ENCODE measurements at places on chromosomes 2 and 18. TPM values are rescaled to one million over a fixed set of nuclear protein-coding genes. Genes with fewer than 3 reads are reported as not detected.

DNA sequence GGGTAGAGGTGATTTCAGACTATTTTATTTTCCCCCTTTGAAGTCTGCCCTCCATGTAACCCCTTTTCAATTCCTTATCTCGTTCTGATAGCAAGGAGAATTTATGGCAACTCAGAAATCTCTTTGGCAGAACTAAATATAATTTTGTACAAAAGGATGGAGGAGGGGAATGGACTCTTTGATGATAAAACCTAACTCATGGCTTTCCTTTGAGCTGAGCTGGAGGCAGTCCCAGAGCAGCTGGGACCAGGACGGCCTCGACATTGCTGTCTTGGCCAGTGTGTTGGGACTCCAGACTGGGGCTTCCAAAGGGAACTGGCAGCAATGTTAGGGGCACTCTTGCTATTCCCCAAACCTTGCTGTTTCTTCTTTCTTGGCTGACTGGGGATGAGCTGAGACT lies 47.7 kb downstream of the PAX8 start:
- no peaks in the 10 kb centered on the region for H3K36me3 ChIP-seq
- H3K4me1 ChIP-seq: no peaks in the 10 kb centered on the region
- H3K4me3 ChIP-seq: no peak overlapping the region
- no peaks in the 10 kb centered on the region for H3K27me3 ChIP-seq
- H3K27ac ChIP-seq: no peak overlapping the region

- H3K36me3 ChIP-seq: no peaks in the 10 kb centered on the region
- H3K4me1 ChIP-seq: no peaks in the 10 kb centered on the region
Measured at GRCh38 chr18:42436222-42436765, 481.3 kb downstream of the PIK3C3 start.

RPIA gene
- polyA plus RNA-seq: 58.1 TPM

KCNG2 gene
- not detected for polyA plus RNA-seq

PLGLB2 gene
- polyA plus RNA-seq: not detected

DNA sequence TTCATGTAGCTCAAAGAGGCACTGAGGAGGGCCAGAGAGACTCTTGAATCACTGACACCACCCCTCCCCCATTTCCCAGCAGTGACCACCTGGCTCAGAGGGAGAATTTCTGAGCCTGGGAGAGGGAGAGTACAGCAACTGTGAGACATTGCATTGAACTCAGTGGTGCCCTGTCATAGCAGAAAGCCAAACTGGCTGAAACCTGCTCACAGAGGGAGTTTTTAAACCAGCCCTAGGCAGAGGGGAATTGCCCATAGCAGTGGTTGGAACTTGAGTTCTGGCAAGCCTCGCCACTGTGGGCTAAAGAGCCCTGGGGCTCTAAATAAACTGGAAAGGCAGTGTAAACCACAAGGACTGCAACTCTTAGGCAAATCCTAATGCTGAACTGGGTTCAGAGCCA lies 243.1 kb downstream of the ADCYAP1 start:
- H3K27me3 ChIP-seq: no peaks in the 10 kb centered on the region
- no peak overlapping the region for H3K4me3 ChIP-seq
- no peak overlapping the region for H3K27ac ChIP-seq
- H3K4me1 ChIP-seq: no peaks in the 10 kb centered on the region

REG3A gene
- not detected for polyA plus RNA-seq

SCTR gene
- polyA plus RNA-seq: not detected

TBR1 gene
- polyA plus RNA-seq: not detected

DNA sequence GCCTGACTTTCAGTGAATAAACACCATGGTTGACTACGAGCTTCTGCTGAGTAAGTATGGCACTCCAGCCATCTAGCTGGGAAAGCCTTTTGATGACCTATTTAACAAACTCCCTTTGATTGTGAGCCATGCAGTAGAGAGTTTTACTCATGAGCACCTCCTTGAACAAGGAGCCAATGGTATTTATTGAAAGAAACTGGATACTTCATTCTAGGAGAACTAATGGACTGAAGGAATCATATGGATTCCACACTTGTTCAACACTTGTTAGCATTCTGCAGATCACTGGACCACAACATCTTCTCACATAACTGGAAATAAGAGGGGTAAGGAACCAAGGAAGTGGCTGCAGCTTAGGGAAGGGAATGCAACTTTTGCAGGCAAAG lies 320.9 kb upstream of the ETAA1 start:
- DNase-seq: no peak
- no peaks in the 10 kb centered on the region for H3K27me3 ChIP-seq
- no peak overlapping the region for H3K4me3 ChIP-seq
- no peaks in the 10 kb centered on the region for H3K36me3 ChIP-seq

UCN gene
- polyA plus RNA-seq: 2.7 TPM

TCF4 gene
- 20.2 TPM for polyA plus RNA-seq

DNA sequence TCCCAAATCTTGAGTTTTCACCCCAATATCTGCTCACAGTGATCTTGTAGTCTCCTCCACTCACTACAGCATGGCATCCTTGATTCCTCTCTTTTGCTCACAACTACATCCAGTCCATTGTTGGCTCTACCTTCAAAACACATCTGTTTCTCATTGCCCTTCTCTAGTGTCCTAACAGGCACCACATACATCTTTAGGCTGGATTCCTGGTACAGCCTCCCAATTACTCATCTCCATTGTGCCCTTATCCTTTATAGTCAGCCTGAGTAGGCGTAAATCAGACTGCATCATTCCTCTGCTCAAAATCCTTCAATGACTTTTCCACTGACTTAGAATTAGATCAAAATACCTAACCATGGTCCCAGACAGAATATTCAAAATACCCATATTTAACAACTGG lies 10.7 kb upstream of the TAF1B start:
- no peaks in the 10 kb centered on the region for H3K27me3 ChIP-seq
- H3K27ac ChIP-seq: no peak overlapping the region
- H3K36me3 ChIP-seq: no peaks in the 10 kb centered on the region

- no peaks in the 10 kb centered on the region for H3K36me3 ChIP-seq
- no peak for DNase-seq
- H3K4me3 ChIP-seq: no peak overlapping the region
- peaks cover 16% of the 10 kb centered on the region for H3K4me1 ChIP-seq
Measured at GRCh38 chr2:230930928-230931555, 6.0 kb upstream of the GPR55 start.

GRCh38 chr2:64516651-64517510 lies 7.2 kb upstream of the AFTPH start:
- DNase-seq: no peak
- no peak overlapping the region for H3K27ac ChIP-seq
- peaks cover 6% of the 10 kb centered on the region for H3K27me3 ChIP-seq
- no peaks in the 10 kb centered on the region for H3K4me1 ChIP-seq
- no peaks in the 10 kb centered on the region for H3K36me3 ChIP-seq

GRCh38 chr2:58476556-58476955 lies 235.4 kb upstream of the FANCL start:
- DNase-seq: no peak
- no peak overlapping the region for H3K4me3 ChIP-seq
- H3K27ac ChIP-seq: no peak overlapping the region
- no peaks in the 10 kb centered on the region for H3K27me3 ChIP-seq
- no peaks in the 10 kb centered on the region for H3K36me3 ChIP-seq

FAM161A gene
- 9.6 TPM for polyA plus RNA-seq

ANTXR1 gene
- polyA plus RNA-seq: not detected

DNA sequence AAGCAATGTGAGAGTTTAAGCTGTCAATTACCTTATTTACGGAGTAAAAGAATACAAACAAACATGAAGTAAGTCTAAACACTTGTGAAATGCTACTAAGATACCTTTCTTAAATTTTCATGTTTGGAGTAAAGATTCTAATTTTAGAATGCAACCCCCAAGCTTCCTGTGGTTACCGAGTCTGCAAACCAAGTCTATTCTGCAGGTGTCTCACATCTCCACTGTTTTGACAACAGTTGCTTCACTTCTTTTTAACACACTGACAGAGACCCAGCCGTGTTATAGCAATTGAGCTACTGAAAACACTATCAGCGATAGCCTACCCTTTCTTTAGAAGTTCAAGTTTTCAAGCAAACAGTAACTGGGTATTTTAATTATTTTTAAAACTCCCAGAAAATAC lies 608.3 kb downstream of the ERBB4 start:
- H3K27ac ChIP-seq: no peak overlapping the region
- no peaks in the 10 kb centered on the region for H3K36me3 ChIP-seq
- peak; percentile 2 for DNase-seq
- no peak overlapping the region for H3K4me3 ChIP-seq
- H3K27me3 ChIP-seq: no peaks in the 10 kb centered on the region
- H3K4me1 ChIP-seq: no peaks in the 10 kb centered on the region

PDE11A gene
- not detected for polyA plus RNA-seq

DNA sequence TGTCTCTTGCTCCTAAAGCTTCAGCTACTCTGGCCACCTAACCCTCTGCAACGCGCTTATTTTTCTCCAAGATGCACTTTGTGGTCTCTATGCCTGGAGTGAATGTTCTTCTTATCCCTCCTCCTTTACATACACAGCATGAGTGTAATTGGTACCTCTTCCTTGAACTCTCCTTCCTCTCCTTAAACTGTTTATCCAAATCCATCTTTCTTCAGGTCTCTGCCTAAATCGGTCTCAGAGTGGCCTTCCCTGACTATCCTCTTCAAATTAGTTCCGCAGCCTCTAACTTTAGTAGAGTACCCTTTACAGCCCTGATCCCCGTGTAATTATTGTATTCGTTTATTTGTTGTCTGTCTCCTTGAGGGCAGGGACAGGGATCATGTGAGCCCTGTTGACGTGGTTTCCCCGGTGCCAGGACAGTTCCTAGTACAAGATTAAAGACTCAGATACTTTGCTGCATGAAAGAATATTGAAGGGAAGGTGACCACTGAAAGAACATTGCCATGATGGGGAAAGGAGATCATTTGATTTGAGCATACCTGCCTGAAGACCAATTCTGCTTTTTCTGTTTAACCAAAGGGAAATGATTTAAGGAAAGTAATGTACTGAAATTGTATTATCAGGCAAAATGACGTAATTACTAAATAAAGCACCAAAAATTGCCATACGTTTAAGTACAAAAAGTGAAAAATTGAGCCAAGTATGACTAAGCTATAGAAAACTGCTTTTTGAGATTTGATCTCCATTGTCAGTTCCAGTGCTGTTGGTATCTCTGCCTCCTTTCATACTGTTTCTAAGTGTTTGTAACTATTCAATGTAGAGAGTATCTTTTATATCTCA lies 1.2 kb downstream of the CNOT9 start:
- no peak for DNase-seq

BBS5 gene
- polyA plus RNA-seq: 3.0 TPM

DNA sequence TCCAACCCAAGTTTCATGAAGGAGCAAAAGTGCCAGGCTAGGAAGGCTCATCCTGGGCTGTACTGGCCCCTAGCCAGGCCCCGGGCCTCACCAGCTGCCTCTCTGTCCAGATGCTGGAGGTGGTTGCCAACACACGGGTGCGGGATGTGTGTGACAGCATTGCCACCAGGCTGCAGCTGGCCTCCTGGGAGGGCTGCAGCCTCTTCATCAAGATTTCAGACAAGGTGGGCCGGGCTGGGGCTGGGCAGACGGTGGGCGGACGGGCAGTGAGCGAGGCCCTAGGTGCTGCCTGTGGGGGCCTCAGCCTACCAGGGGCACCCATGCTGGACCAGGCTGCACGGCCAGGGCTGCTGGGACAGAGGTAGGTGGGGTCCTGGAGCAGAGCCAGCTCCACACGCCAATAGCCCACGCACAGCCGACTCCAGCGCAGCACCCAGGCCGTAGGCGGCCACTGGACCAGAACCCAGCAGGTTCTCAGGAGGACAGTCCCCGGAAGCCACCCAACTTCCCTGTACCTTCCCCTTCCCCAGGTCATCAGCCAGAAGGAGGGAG lies 11.8 kb upstream of the GPR17 start:
- no peaks in the 10 kb centered on the region for H3K36me3 ChIP-seq
- no peak overlapping the region for H3K27ac ChIP-seq
- no peak for DNase-seq
- H3K4me3 ChIP-seq: no peak overlapping the region
- H3K4me1 ChIP-seq: peaks cover 17% of the 10 kb centered on the region

DNA sequence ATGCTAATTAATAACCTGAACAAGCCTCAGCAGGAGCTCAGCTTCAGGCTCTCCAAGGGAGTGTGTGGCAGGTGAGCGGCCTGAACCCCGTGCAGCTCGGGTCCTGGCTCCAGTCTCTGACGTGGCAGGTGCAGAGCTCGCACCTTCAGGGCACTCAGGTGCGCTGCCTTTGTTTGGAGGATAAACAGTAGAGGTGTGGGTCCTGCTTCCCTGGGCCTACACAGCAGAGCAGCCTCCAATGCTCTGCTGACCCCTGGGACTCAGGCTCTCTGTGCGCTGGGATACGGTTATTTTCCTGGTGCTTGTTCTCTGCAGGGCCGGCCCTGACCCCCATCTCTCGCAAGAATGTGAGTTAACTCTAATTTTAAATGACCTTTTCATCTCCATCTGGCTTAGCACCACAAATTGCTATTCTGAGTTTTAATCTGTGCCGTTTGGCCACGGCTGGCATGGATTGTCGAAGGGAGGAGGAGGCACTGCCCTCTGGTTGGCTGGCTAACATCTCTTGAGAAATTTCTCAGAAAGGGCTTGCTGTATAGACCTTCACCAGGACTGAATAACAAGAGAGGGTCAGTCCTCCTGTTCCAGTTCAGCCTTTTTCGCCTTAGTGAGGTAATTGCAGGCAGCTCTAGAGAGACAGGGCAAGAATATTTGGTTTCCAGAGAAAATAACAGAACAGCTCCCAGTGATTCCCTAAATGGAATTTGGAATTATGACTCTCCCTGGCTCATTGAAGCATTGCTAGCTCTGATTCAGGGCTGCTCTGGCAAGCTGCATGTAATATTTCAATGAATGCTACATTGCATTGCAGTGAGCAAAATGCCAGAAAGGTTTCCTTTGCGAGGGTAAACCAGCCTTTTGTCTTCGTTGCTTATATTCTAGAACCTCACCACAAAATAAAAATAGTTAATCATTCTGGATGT lies 161.8 kb downstream of the DCDC2C start:
- DNase-seq: no peak
- no peaks in the 10 kb centered on the region for H3K4me1 ChIP-seq
- H3K36me3 ChIP-seq: no peaks in the 10 kb centered on the region
- H3K4me3 ChIP-seq: no peak overlapping the region
- H3K27ac ChIP-seq: no peak overlapping the region

GRCh38 chr18:5152343-5153020 lies 44.6 kb downstream of the AKAIN1 start:
- no peaks in the 10 kb centered on the region for H3K4me1 ChIP-seq
- no peak overlapping the region for H3K4me3 ChIP-seq
- DNase-seq: no peak
- no peak overlapping the region for H3K27ac ChIP-seq
- no peaks in the 10 kb centered on the region for H3K36me3 ChIP-seq

GRCh38 chr2:52036024-52036423 lies 1004.1 kb upstream of the NRXN1 start:
- H3K27ac ChIP-seq: no peak overlapping the region
- H3K27me3 ChIP-seq: no peaks in the 10 kb centered on the region
- no peak for DNase-seq

GRCh38 chr2:191783416-191783815 lies 63.5 kb downstream of the CAVIN2 start:
- no peak for DNase-seq
- H3K36me3 ChIP-seq: no peaks in the 10 kb centered on the region
- no peaks in the 10 kb centered on the region for H3K27me3 ChIP-seq
- no peak overlapping the region for H3K27ac ChIP-seq
- no peak overlapping the region for H3K4me3 ChIP-seq

GRCh38 chr2:241068136-241068941 lies 33.7 kb downstream of the MTERF4 start:
- H3K4me3 ChIP-seq: no peak overlapping the region
- no peak overlapping the region for H3K27ac ChIP-seq
- no peak for DNase-seq
- no peaks in the 10 kb centered on the region for H3K36me3 ChIP-seq
- H3K4me1 ChIP-seq: no peaks in the 10 kb centered on the region
- no peaks in the 10 kb centered on the region for H3K27me3 ChIP-seq

All from GM12878 (cell line).